NCI-H526 (cell line): ENCODE measurements at places on chromosomes 5 and 9.

- no peak for DNase-seq
Observed at GRCh38 chr9:114894609-114895433, 35.6 kb downstream of the TNFSF8 start.

- no peak for DNase-seq
Observed at GRCh38 chr5:127652952-127653611, 4.2 kb downstream of the CTXN3 start.

- peak; percentile 49 for DNase-seq
Observed at GRCh38 chr9:74570879-74571512, 73.9 kb downstream of the RORB start.

DNA sequence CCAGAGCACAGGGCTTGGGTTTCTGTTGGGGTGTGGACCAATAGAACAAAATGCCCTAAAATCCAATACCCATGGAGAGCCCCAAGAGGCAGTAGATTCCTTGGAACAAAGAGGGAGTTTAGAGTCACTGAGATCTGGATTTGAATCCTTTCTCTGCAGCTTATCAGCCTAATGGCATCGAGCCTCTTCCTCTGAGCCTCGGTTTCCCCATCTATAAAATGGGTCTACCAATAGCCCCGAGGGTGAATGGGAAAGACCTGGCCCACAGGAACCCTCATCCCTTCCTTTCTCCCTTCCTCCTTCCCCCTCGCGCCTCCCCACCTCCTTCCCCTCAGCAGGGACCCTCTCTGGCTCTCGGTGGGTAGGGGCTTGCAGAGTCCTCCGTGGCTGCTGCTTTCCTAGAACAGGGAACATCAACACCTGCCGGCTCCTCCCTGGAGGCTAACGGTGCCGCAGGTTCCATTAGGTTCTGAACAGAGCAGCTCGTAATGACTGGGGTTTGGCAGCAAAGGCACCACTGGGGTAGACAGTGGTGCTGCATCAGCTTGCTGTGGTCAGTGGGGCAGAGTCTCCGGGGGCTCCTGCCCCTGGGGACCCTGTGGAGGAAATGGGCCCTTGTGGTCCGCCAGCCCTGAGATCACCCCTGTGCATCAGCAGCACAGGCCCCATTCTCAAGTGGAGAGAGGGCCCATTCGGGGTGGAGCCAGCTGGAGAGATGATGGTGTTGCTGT is 40.3 kb downstream of the NEK6 start:
- no peak for DNase-seq

GRCh38 chr5:168890816-168891812 is 311.9 kb upstream of the PANK3 start:
- DNase-seq: no peak

DNA sequence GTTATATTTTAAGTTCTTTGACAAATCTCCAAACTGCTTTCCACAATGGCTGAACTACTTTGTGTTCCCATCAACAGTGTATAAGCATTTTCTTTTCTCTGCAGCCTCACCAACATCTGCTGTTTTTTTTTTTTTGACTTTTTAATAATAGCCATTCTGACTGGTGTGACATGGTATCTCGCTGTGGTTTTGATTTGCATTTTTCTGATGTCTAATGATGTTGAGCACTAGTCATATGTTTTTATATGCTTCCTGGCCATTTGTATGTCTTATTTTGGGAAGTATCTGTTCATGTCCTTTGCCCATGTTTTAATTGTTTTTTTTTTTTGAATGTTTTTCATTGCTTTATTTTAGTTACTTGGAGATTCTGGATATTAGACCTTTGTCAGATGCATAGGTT is 196.6 kb downstream of the PLK2 start:
- no peak for DNase-seq

DNA sequence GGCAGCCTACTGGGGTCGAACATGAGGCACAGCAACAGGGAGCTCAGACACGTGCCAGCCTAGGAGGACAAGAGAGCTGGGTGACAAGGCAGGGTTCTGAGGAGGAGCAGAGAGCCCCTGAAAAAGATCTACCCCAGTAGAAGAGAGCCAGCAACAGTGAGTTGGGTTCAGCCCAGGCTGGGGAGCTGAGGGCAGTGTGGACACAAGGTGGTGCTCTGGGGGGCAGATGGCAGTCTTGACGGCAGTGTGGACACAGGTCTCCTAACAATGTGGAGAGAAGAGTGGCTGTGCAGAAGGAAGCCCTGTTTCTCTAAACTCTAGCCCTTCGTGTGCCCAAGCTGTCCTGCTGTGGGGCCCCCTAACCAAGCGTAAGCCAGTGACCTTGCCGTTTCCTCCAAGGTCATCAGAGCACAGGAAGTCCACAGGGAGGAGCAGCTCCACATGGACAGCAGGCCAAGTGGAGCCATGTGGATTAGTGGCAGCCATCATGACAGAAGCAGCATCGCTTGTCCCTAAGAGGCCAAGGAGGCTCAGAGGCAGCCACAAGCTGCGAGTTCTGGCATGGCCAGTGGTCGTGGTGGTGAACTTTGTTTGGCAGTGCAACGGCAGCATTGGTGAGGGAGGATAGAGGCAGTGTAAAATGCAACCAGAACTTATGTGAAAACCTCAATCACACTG is 25.1 kb upstream of the LMX1B start:
- no peak for DNase-seq

- DNase-seq: no peak
Observed at GRCh38 chr5:181037365-181037861, 2.7 kb upstream of the BTNL9 start.

DNA sequence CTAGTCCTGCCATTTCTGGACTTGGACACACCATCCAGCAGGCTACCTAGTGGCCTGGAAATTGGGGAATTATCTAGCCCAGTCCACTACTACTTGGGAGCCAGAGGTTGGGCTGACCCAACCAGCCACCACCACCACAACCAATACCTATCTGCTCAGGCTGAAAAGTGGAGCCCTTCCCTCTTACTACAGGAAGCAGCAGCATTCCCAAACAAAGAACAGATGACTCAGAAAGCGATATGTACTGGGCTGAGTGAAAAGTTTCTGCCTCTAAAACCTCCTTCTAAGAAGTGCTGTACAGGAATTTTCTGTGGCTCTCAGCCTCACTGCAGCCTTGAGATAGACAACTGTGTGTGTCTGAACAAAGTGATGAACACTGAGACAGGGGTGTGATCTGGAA is 279.4 kb downstream of the CDH10 start:
- DNase-seq: no peak

- DNase-seq: no peak
Observed at GRCh38 chr5:162434281-162434680, 366.7 kb downstream of the GABRG2 start.

- DNase-seq: no peak
Observed at GRCh38 chr5:65790371-65791163, 68.6 kb downstream of the NLN start.

GRCh38 chr5:59856358-59856757 is 37.2 kb downstream of the PDE4D start:
- DNase-seq: peak; percentile 3

DNA sequence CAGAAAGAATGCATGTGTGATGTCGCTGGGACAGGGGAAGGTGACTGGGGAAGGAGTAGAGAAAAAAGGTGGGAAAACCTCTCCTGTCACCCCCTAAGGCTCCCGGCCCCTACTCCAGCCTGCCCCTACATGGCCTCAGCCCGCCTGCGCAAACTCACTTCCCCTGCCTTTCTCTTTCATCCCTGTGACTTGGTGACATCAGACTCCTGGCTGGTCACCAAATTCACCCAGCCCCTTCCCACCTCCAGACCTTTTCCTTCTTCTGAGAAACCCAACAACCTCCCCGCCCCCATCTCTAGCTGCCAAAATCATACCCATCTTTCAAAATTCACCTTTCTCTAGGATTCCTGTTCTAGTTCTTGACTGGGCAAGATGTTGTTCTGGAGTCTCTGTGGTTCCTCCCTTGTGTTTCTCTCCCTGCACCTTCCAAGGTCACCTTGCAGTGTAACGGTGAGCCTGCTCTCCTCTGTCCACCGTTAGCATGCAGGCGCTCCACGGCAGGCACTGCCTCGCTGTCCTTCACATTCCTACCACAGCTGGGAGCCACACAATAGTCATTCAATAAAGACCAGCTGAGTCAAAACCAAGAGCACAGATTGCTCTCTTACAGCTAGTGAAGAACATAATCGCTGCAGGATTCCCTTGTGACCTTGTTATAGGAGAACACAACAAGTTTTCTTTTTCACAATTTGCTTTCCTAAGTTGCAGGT is 134.5 kb downstream of the FANCC start:
- no peak for DNase-seq

GRCh38 chr9:10903969-10904368 is 291.2 kb upstream of the PTPRD start:
- DNase-seq: no peak

DNA sequence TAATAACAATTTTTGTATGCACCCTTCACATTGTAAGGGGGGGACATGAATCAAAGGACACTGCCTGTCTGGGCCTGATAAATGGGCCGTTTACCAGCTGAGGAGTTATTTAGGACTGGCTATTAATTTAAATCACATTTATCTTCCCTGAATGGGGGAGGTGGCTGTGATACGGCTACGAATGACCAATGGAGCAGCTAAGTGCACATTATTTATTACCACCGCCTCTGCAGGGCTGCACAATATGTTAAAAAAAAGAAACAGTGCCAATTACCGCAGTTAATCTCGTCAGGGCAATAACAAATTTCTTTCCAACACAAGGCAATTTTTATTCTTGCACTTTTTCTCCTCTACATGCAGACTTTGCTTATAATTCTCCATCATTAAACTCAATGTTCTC is 318.4 kb downstream of the IRX2 start:
- DNase-seq: no peak

DNA sequence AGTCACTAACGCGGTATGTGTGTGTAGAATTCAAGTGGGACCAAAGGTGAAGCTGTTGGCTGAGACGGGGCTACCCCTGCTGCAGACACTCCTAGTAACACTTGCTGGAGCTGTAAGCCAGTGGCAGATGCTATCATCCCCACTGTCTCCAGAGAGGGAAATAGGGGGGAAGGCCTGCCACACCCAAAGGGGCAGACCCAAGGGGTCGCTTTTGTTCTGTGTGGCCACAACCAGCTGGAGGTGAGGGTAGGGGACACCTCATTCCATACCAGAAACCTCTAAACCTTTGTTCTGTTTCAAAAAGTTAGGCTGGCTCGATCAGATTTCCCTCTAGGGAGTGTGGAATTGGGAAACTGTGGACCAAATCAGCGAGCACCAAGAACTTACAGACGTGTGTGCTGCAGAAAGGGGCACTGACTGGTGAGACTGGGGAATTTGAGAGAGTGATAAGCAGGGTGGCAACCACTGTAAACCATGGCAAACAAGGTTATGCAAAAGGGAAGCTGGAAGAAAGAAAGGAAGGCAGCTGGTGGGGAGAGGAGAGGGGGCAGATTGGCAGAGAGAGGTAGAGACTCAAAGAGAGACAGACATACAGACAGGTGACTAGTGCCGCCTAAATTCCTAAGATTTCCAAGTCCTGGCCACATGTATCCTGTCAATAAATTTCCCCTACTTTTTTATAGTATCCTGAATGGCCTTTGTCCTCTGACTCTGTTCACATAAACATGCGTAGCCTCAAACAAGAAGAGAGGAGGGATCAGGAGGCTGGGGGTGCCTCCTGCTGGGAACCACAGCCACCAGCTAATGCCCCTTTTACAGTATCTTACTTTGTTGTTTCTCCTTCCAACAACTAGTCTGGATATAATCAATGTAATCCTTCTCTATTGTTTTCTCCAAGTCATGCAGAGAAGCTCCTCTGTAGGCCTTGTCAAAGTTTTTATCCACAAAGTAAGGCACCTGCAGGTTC is 15.6 kb upstream of the SPATA24 start:
- DNase-seq: no peak

DNA sequence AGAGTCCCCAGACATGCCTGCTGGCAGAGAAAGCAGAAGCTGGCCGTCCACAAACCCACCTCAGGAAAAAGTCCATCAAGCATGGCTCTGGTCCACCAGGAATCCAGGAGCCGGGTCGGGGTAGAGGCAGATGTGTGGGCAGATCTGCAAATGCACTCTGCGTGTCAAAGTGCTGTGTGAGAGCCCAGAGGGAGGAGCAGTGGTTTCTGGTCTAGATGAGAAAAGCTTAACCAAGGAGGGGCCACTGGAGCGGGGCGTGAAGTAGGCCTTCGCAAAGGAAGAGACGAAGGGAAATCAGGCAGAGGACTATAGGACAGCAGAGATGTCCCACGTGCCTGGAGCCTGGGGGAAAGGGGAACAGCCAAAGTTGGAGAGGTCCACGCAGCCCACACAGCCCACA is 40.0 kb downstream of the TTLL11 start:
- no peak for DNase-seq

DNA sequence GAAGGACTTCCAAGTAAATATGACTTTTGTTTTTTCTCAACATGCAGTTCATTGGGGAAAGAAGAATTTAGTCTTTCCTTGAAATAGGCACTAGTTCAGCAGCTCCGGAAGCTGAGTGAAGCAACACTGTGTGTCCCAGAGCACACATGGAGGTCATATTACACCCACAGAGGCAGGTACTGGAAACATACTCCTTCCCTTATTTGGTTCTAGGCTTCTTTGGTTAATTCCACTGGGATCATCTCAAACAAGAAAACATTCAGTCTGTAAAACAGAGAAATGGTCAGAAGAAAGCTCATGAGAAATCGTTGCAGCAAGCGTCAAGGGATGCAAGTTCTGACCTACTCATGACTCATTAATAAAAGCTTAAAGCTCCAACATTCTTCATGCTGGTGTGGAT is 175.1 kb upstream of the PCSK5 start:
- DNase-seq: peak; percentile 4

- DNase-seq: no peak
Observed at GRCh38 chr5:153880106-153880505, 158.6 kb downstream of the FAM114A2 start.

DNA sequence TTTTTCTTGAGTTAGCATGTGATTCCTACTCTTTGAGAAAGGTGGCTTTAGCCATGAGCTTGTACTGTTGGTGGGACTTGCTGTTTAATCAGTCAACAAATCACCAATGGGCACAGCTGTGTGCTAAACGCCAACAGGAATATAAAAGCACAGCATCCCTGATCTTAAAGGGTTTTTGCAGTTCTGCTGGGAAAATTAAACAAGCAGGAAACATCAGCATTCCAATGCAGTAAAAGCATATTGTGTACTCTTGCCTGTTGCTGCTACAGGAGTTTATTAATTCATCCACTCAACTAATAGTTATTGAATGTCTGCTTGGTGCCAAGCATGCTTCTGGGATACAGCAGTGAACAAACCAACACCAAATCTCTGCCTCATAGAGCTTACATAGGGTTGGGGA is 27.4 kb upstream of the F2RL1 start:
- no peak for DNase-seq

- no peak for DNase-seq
Observed at GRCh38 chr9:98627296-98627695, 81.4 kb downstream of the GABBR2 start.

GRCh38 chr5:78829811-78830527 is 155.1 kb downstream of the ARSB start:
- DNase-seq: no peak

GRCh38 chr5:112161392-112161748 is 257.7 kb downstream of the EPB41L4A start:
- DNase-seq: no peak

- no peak for DNase-seq
Observed at GRCh38 chr9:130189840-130190239, 17.6 kb downstream of the NCS1 start.

DNA sequence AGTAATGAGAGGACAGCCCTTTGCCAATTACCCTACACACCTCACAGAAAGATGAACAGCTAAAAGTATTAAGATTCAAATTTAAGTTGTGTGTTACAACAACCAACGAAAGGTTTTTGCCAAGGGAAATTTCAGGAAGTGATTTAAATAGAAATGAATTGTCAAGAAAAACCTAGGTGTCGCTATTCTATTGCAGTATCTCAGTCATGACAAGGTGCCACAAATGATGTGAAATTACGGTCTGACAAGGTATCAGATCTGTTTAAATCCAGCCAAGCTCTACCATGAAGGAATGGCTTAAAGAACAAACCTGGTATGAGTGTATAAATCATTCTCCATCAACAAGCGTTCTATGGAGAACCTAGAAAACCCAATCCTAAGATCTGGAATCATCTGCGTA is 189.7 kb downstream of the ATPSCKMT start:
- peak; percentile 15 for DNase-seq
